ENCODE measurements at places on chromosomes 7 and 10. TPM values are rescaled to one million over a fixed set of nuclear protein-coding genes. Genes with fewer than 3 reads are reported as not detected.
A peak's percentile ranks its signal among the peaks of the same experiment; 100 is the strongest.

Gene MYO1G
- total RNA-seq: 252 TPM

Gene TUBAL3
- not detected for total RNA-seq

Gene ACBD7
- 2.7 TPM for total RNA-seq

Gene SPDYE8
- total RNA-seq: not detected

Gene HKDC1
- total RNA-seq: 0.05 TPM

DNA sequence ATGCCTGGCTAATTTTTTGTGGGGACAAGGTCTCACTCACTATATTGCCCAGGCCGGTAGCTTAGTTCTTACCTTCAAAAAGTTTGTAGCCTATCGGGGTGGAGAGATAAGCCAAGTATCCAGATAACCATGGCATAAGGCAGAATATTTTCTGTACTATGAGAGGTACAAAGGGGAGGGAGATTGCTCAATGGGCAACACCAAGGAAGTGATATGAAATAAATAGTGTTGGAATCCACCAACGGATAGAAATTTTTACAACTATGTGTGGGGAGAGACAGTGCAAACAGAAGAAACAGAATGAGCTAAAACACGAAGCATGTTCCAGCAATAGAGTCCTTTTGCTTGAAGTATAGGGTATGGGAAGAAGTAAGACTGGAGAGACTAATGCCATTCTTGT, 8.1 kb downstream of the SCD start:
- no peak for DNase-seq

GRCh38 chr10:100997360-100998182, 2.0 kb upstream of the LZTS2 start:
- peak; percentile 71 for DNase-seq

DNA sequence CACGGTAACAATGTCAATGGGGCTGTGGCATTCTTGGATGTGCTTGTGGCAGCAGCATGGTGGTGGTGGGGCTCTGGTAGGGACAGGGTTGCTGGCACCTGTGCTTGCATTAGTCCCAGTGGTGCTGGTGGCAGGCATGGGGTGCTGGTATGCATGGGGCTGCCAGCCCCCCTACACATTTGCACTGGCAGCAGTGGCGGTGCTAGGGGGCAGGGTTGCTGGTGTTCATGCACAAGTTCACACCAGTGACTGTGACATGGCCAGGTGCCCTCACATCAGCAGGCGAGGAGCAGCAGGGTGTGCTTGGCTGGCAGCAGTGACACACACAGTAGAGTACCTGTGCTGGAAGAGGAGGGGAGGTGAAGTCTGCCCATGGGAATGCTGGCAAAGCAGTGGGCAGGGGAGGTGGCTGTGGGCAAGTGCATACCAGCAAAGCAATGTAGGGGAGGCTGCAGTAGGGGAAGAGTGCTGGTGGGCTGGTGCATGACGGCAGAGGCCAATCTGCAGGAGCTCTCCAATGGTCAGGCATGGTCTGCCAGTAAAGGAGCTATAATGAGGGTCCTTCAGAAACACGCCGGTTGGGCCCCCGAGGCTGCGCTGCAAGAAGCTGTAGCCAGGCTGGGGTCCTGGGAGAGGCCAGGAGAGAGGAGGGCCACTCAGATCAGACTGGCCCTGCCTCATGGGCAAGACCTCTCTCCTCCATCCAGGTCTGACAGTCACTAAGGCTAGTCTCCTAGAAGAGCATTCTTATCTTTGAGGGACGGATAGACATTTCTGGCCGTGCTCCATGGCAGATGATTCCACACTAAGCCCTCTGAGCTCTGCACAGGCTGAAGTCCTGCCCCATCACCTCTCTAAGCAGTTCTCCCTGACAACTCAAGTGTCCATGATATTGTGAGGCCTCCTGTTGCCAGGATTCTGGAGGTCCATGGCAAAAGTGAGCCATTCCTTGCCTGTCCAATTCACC, 406.4 kb downstream of the SEMA3D start:
- no peak for DNase-seq

- no peak for DNase-seq
These were observed 21.4 kb downstream of the KDM7A start for GRCh38 chr7:140155428-140155827.

GRCh38 chr10:6416892-6417512, 163.1 kb downstream of the PRKCQ start:
- DNase-seq: no peak

GRCh38 chr10:48340734-48341133, 34.3 kb downstream of the MAPK8 start:
- no peak for DNase-seq

- no peak for DNase-seq
These were observed 14.5 kb downstream of the TMEM120A start for GRCh38 chr7:75979759-75980429.

DNA sequence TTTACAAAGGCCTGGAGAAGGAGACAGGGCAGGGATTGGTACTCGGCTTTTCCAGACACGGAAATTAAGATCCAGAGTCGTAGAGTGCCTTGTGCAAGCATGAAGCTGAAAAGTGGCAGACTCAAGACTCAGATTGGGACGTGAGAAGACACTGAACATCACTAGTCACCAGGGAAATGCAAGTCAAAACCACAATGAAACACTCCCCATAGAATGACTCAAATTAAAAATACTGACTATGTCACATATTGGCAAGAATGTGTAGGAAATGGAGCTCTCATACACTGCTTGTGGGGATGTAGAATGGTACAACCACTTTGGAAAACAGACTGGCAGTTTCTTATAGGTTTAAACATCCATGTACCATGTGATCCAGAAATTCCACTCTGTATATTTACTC, 472.0 kb downstream of the RPS24 start:
- DNase-seq: no peak

- no peak for DNase-seq
These were observed 62.0 kb downstream of the EPDR1 start for GRCh38 chr7:37982423-37982822.

GRCh38 chr7:12814828-12815227, 127.4 kb downstream of the ARL4A start:
- DNase-seq: no peak

DNA sequence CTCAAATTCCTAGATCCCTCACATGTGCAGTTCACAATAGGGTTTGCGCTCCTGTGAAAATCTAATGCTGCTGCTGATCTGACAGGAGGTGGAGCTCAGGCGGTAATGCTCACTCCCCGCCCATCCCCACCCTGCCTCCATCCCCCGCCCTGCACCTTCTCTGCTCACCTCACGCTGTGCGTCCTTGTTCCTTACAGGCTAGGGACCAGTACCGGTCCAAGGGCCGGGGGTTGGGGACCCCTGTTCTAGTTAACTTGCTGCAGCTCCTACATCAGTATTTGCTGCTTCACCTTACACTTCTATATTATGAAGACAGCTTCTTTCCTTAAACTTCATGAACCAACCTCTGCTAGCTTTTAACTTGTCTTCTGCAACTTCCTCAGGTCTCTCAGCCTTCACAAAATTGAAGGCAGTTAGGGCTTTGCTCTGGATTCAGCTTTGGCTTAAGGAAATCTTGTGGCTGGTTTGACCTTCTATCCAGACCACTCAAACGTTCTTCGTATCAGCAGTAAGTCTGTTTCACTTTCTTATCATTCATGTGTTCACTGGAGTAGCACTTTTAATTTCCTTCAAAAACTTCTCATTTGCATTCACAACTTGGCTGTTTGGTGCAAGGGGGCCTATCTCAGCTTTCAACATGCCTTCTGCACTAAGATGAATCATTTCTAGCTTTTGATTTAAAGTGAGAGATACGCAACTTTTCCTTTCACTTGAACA, 1.7 kb upstream of the TNKS2 start:
- DNase-seq: peak; percentile 37

GRCh38 chr10:129877773-129878371, 86.2 kb downstream of the EBF3 start:
- peak; percentile 6 for DNase-seq

DNA sequence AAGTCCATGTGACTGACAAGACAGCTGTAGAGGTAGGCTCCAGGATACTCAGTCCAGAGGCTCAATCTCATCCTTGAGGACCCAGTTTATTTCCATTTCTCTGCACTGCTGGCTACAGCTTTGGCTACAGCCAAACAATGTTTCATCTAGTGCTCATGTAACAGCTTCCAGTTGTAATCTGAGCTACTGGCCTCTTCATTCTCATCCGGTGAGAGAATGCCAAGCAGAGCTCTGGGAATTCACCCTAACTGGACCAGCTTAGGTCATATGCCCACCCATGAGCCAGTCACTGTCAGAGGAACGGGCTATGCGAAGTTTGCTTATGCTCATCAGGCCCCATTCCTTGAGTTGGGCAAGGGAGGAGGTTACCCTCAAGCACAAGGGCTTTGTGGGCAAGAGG, 192.9 kb downstream of the EVX1 start:
- DNase-seq: no peak

DNA sequence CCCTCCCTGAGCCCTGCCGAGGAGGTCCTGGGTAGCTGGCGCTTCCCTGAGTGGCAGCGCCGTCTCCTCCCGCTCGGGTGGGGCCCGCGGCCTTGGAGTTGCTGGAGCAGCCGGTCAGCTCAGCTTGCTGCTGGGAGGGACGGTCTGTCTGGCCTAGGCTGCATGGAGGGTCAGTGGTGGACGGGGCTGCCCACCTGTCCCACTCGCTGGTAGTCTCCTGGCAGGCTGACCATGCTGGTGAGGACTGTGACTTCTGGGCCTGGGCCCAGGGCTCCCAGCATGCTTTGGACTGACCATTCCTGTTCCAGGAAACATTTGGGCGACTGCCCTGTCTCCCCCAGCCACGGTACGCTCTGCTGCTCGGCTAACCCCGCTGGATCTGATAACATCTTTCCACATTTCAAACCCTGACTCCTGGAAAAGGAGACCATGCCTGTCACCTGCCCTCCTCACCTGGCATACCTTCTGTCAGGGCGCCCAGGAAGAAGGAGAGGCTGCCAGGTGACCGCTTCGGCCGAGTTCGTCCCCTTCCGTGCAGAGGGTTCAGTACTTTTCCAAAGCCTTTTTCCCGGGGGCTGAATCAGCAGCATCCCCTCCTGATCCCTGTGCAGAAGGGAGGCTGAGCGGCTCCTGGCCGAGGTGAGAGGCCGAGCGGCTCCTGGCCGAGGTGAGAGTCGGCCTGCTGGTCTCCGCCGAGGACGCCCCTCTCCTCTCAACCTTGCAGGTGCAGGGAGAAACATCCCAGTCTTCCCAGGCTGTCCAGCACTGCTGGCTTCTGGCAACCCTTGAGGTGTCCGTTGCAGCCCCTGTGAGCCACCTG, 43.4 kb downstream of the FAM20C start:
- DNase-seq: no peak

- DNase-seq: no peak
These were observed 175.1 kb downstream of the HGF start for GRCh38 chr7:81594767-81595166.

- peak; percentile 24 for DNase-seq
These were observed 8.2 kb upstream of the EFCAB10 start for GRCh38 chr7:105589356-105590077.

- DNase-seq: no peak
These were observed 108.3 kb downstream of the BUB3 start for GRCh38 chr10:123262456-123262855.

Data from activated T-helper 1 cell treated with anti-CD3 and anti-CD28 coated beads, Interleukin-12 subunit alpha, Interleukin-12 subunit beta, Interleukin-2, Interleukin-4 antibody, amounts not matched to agents 30 ng/mL and 10 ng/mL and 1 ng/mL, durations not matched to agents 14 hours and 24 hours and 36 hours (primary cell).